ENCODE measurements at places on chromosomes 4 and X.

DNA sequence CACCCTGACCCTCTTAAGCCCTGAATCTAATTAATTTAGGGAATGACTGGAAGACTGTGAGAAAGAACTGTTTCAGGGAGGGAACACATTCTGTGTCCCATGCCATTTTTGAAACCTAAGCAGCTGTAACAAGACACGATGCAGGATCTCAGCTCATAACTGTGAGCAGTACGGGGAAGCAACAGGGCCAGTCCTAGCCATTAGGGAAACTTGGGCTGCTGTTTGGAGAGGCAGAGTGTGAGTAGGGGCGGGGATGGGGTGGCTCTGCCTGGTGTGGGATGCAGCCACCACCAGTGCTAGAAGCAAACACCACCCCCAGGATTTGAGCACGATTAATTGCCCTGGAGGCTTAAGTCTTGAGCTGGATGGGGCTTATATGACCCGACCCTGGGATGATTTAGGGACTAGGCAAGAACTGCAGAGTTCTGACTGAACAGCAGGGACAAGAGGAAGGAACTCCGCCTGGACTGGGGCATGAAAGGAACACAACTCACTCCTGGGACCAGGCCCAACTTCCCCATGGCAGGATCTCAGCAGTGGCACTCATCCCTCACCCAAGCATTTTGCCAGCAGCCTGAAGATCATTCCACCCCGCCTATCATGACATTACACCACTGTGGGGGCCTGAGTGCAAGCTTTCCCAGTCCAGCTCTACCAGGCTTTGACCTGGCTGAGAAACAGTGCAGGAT is 43.1 kb downstream of the ATRX start:
- no peak for DNase-seq

GRCh38 chr4:24686866-24687692 is 102.7 kb upstream of the DHX15 start:
- no peak for DNase-seq

GRCh38 chr4:77022560-77023179 is 53.1 kb downstream of the CCNI start:
- DNase-seq, result no peak

GRCh38 chr4:119841361-119841760 is 212.8 kb upstream of the PDE5A start:
- DNase-seq, result no peak

DNA sequence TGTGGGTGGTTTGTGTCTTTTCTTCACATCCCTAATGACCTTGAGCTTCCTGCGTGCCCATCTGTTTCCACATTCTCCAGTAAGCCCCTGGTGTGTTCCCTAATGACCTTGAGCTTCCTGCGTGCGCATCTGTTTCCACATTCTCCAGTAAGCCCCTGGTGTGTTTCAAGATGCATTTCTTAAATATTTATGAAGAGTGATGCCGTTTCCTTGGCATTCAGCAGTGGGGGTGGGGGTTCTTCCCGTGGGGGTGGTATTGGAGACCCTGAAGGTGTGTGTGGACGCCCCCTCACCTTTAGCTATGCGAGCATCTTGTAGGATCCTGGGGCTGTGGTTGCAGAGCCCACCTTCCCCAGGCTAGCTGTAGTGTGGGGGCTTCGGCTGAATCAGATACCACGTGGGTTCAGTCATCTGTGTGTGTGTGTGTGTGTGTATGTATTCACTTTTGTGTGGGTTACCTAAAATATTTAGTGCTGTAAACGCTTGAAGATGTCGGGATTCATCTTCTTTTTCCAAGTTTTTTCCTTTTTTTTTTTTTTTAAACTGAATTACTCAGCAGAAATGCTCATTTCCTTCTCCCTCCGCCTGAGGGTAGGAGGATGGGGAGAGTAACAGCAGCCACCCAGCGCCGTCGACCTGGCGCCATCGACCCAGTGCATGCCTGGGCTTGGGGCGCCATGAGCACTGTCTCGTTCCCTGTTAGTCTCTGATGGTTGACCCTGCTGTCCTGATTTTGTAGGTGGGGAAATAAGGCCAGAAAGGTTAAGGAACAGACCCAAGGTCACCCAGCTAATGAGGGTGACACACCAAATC is 9.9 kb downstream of the NSG1 start:
- DNase-seq, result no peak

GRCh38 chr4:1870578-1871443 is at the start of gene NSD2:
Gene NSD2 (plus strand): TSS chr4:1871393. CDS start chr4:1900655, 29,262 bp downstream.
- DNase-seq, result no peak

- no peak for DNase-seq
Measured at GRCh38 chr4:38367642-38368174, 296.3 kb upstream of the KLF3 start.

DNA sequence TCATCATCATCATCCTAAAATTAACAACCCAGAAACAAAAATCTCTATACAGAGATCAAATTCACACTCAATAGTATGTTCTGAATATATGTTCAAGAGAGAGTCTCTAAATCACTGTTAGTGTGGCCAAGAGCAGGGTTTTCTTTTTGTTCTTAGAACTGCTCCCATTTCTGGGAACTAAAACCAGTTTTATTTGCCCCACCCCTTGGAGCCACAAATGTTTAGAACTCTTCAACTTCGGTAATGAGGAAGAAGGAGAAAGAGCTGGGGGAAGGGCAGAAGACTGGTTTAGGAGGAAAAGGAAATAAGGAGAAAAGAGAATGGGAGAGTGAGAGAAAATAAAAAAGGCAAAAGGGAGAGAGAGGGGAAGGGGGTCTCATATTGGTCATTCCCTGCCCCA is 32.3 kb downstream of the CYBB start:
- no peak for DNase-seq

- no peak for DNase-seq
Measured at GRCh38 chrX:153933748-153934147, 1.1 kb downstream of the NAA10 start.

DNA sequence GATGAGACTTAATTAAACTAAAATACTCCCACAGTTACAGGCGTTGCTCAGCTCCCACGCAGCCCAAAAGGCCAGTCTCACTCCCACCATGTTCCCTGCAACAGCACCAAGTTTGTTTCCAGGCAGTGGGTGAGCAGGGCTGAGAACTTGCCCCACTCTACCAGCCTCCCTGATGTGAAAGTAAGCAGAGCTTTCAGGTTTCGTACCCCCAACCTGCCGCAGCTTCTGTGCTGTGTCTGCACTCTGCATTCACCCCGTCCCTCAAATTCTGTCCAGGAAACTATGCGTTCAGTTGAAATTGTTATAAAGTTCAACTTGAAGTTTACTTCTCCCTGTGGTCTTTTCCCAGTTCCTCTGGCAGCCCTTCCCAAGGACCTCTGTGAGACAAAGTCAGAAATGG is 17.2 kb downstream of the GLUD2 start:
- DNase-seq, result no peak

Measured in GM12878 (cell line).